ENCODE measurements at places on chromosomes 5 and 9.

DNA sequence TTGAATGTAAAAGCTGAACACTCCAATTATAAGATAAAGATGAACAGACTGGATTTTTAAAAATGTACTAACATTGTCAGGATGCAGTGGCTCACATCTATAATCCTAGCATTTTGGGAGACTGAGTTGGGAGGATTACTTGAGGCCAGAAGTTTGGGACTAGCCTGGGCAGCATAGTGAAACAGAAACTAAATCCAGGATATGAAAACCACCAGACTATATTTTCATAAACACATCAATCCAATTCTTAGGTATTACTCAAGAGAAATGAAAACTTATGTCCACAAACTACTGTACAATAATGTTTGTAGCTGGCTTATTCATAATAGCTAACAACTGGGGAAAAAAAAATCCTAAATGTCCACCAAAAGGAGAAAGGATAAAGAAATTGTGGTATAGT, 26.8 kb upstream of the NAA35 start:
- no peak for DNase-seq

DNA sequence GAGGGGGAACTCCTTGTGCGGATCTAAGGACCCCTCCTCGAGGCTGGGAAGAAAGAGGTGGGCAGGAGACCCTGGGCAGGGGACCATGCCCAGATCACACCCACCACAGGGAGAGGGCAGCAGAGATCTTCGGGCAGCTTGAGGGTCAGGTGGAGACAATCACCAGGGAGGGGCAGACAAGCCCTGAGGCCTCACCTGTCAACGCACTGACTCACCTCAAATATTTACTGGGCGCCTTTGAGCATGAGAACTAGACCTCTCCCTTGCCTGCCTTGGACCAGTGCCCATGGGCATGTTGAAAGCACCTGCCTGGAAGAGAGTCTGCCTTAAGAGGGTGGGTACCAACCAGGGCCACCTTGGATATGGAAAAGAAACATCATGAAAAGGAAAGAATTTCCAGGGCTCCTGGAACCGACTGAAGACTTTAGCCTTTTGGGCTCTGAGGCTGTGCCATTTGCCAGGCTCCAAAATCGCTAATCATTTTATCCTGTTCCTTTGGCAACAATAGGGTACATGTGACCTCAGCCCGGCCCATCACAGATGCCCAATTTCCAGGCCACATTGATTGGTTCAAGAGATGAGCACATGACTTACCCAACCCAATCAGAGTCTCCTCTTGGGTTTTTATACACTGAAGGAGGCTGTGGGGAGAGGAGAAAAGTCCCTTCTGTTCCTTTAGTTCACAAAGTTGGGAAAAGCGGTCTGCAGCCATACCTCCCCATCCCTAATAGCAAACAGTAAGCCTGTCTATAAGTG, 10.4 kb upstream of the SPINK4 start:
- no peak for DNase-seq

GRCh38 chr5:91024727-91025126, 358.4 kb downstream of the ARRDC3 start:
- DNase-seq: no peak

DNA sequence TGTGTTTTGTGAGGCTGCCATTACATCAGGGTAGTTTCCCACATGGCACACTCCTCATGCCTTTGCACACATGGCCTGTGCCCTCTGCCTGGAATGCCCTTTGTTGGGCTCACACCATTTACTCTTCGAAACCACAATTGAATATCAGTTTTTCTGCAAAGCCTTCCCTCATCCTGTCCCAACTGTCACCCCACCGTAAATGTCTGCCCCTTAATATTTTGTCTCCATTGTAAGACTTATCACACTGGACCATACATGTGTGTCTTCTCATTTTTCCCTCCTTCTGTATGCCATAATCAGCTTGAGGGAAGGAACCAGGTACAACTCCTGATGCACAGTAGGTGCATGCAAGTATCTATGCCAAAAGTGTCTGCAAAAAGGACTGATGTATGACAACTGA, 62.7 kb upstream of the TMEM252 start:
- no peak for DNase-seq

- no peak for DNase-seq
Measured at GRCh38 chr5:154411338-154411737, 34.5 kb upstream of the SAP30L start.
